ENCODE measurements at places on chromosomes 4 and X. TPM values are rescaled to one million over a fixed set of nuclear protein-coding genes. Genes with fewer than 3 reads are reported as not detected.
A peak's percentile ranks its signal among the peaks of the same experiment; 100 is the strongest.

- no peak overlapping the region for H3K27ac ChIP-seq
- H3K27me3 ChIP-seq = no peaks in the 10 kb centered on the region
- H3K4me1 ChIP-seq = peaks cover 16% of the 10 kb centered on the region
- DNase-seq = no peak
Observed at GRCh38 chrX:134461437-134461836, 1.5 kb downstream of the HPRT1 start.

Gene SPINK2
- total RNA-seq = not detected

DNA sequence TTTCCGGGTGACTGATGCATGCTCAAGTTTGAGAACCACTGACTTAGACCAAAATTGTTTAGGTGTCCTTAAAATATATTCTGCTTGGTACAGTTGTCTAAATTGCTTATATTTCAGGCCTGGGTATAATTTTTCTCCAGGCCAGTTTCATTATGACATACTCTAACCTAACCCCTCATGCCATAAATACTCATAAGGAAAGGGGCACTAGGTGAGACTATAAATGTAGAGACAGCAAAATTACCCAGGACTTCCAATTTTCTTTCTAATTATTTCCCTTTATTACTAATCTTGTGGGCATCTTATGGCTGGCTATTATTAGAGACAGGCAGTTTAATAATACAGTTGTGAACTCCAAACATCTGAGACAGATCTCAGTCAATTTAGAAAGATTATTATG lies 150.2 kb downstream of the RRAGB start:
- H3K4me1 ChIP-seq = peaks cover 4% of the 10 kb centered on the region
- H3K4me3 ChIP-seq = no peak overlapping the region

Gene GAB3
- total RNA-seq = 4.3 TPM

Gene XK
- total RNA-seq = 0.34 TPM

DNA sequence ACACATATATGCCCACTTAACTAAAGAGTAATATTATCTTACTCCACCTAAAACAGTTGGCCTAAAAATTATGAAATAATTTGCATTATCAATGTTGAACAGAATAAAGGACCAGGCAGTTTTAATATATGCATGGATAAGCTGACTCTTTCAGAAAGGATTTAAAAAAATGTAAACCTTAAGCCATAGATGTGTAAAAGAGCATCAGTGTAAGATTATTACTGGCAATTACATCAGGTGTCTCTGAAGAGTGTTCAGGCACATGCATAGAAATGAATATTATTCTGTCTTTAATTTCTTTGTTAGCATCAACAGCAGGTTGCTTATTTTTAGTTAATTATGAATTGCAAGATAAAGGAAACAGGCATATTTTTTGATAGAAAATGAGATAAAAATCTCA lies 1353.8 kb downstream of the C4orf33 start:
- H3K4me1 ChIP-seq = no peaks in the 10 kb centered on the region
- H3K27me3 ChIP-seq = no peaks in the 10 kb centered on the region
- DNase-seq = no peak
- H3K4me3 ChIP-seq = no peak overlapping the region
- H3K27ac ChIP-seq = no peak overlapping the region
- H3K36me3 ChIP-seq = no peaks in the 10 kb centered on the region

GRCh38 chr4:117676153-117676552 lies 358.1 kb upstream of the NDST3 start:
- no peaks in the 10 kb centered on the region for H3K27me3 ChIP-seq
- H3K36me3 ChIP-seq = no peaks in the 10 kb centered on the region
- H3K4me3 ChIP-seq = no peak overlapping the region

DNA sequence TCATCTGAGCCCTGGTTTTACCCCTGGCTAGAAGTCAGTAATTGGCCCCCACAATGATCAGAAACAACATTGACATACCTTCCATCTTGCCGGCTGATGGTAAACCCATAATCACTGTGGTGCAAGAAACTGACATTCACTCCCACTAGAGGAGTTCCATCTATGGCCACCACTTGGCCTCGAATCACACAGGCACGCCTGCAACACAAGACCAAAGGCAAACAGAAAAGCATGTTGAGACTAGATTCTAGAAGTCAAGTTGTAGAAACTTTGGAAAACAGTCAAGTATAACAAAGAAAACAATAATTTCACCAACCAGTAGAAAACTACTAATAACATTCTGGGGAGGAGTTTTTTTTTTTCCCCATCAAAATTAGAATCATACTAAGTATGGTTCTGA lies 183.4 kb downstream of the SH2D1A start:
- H3K4me1 ChIP-seq = no peaks in the 10 kb centered on the region
- H3K27me3 ChIP-seq = no peaks in the 10 kb centered on the region
- no peaks in the 10 kb centered on the region for H3K36me3 ChIP-seq

- no peak for DNase-seq
- peaks cover 26% of the 10 kb centered on the region for H3K36me3 ChIP-seq
- H3K4me1 ChIP-seq = peaks cover 3% of the 10 kb centered on the region
- H3K27me3 ChIP-seq = no peaks in the 10 kb centered on the region
- H3K4me3 ChIP-seq = no peak overlapping the region
Observed at GRCh38 chrX:71320126-71320525, 18.6 kb downstream of the ITGB1BP2 start.

GRCh38 chr4:88585917-88586316 lies 6.4 kb upstream of the HERC3 start:
- no peaks in the 10 kb centered on the region for H3K36me3 ChIP-seq
- H3K4me3 ChIP-seq = no peak overlapping the region
- DNase-seq = no peak
- H3K27me3 ChIP-seq = peaks cover 17% of the 10 kb centered on the region

- H3K4me3 ChIP-seq = no peak overlapping the region
- H3K27ac ChIP-seq = peak overlapping the region; percentile 7
- peaks cover 11% of the 10 kb centered on the region for H3K27me3 ChIP-seq
- no peak for DNase-seq
- peaks cover 16% of the 10 kb centered on the region for H3K4me1 ChIP-seq
- no peaks in the 10 kb centered on the region for H3K36me3 ChIP-seq
Observed at GRCh38 chr4:37815591-37815990, 10.9 kb upstream of the PGM2 start.

DNA sequence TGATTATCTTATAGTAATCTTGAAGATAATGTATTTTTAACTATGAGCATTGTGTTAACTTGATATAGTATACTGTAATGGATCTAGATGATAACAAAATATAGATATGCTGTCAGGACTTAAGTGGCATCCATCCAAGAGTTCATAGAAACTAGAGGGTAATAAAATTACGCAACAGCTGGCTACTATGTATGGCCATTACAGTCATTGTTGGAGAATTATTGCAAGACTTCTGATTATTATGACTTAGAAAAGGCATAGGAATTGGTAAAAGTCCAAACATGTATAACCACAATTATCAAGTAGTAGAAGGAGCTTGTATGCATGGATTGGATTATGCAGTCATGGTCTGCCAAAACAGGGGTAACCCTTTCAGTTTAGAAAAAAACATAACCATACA lies 9.5 kb downstream of the OGT start:
- peaks cover 79% of the 10 kb centered on the region for H3K36me3 ChIP-seq
- no peak for DNase-seq
- H3K4me3 ChIP-seq = peak overlapping the region; percentile 79
- H3K27me3 ChIP-seq = no peaks in the 10 kb centered on the region
- peaks cover 40% of the 10 kb centered on the region for H3K4me1 ChIP-seq

Gene TNIP3
- total RNA-seq = 9.2 TPM

Gene FGF2
- total RNA-seq = 3.0 TPM

GRCh38 chr4:818106-818921 lies 7.6 kb downstream of the CPLX1 start:
- no peak overlapping the region for H3K4me3 ChIP-seq
- no peak overlapping the region for H3K27ac ChIP-seq

- H3K27me3 ChIP-seq = no peaks in the 10 kb centered on the region
- H3K4me1 ChIP-seq = no peaks in the 10 kb centered on the region
- H3K4me3 ChIP-seq = no peak overlapping the region
- DNase-seq = no peak
Observed at GRCh38 chr4:112312610-112313239, 15.6 kb downstream of the ALPK1 start.

- H3K4me3 ChIP-seq = no peak overlapping the region
- H3K27ac ChIP-seq = no peak overlapping the region
- peaks cover 65% of the 10 kb centered on the region for H3K36me3 ChIP-seq
- no peaks in the 10 kb centered on the region for H3K4me1 ChIP-seq
Observed at GRCh38 chrX:75303795-75304194, 29.9 kb downstream of the UPRT start.

GRCh38 chr4:181475781-181476507 lies 767.3 kb upstream of the TENM3 start:
- H3K27me3 ChIP-seq = no peaks in the 10 kb centered on the region
- no peaks in the 10 kb centered on the region for H3K4me1 ChIP-seq
- DNase-seq = no peak
- H3K36me3 ChIP-seq = no peaks in the 10 kb centered on the region

DNA sequence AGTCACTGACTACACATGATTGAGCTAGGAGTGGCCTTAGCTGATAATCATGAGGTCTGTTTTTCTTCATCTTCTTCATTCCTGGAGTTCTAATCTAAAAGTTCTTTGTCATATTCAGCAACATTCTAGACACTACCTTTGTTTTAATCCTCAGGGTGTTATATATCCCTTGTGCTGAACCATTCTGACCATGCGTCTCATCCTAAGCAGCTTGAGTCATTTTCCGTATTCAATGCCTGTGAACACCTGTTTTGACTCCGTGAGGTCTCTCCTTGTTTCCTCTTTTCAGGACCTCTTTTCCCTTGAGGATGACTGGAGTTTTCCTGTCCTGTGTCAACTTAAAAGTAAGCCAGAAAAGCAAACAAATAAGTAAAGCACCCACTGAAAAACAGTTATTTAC lies 597.9 kb downstream of the GBA3 start:
- DNase-seq = no peak
- H3K4me1 ChIP-seq = peaks cover 6% of the 10 kb centered on the region
- peaks cover 14% of the 10 kb centered on the region for H3K27me3 ChIP-seq
- no peak overlapping the region for H3K4me3 ChIP-seq
- no peaks in the 10 kb centered on the region for H3K36me3 ChIP-seq
- no peak overlapping the region for H3K27ac ChIP-seq

- no peak overlapping the region for H3K27ac ChIP-seq
- H3K27me3 ChIP-seq = no peaks in the 10 kb centered on the region
- H3K4me3 ChIP-seq = no peak overlapping the region
Observed at GRCh38 chr4:8548731-8549351, 31.4 kb upstream of the GPR78 start.

GRCh38 chr4:139153411-139154133 lies 23.4 kb downstream of the ELF2 start:
- H3K27ac ChIP-seq = no peak overlapping the region
- H3K4me3 ChIP-seq = no peak overlapping the region
- H3K36me3 ChIP-seq = peaks cover under 1% of the 10 kb centered on the region

Gene CXXC4
- total RNA-seq = not detected

DNA sequence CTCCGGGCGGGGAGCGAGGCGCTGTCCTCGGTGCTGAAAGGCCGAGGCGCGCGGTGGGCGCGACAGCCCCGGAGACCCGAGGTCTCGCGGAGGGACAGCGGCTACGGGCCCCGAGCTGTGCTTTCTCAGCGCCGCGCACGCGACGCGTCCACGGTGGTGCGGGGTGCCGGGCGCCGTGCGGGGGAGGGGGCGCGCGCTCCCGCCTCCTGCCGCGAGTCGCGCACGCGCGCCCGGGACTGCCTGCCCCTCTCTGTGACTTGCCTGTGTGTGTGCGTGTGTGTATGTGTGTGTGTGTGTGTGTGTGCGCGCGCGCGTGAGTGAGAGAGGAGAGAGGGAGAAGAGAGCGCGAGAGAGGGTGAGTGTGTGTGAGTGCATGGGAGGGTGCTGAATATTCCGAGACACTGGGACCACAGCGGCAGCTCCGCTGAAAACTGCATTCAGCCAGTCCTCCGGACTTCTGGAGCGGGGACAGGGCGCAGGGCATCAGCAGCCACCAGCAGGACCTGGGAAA lies at the start of gene GRIA2:
GRIA2 (plus strand) TSS at position 358 of the 511 bp plus-strand sequence. CDS start 315 bp downstream, outside the sequence.
- peak; percentile 18 for DNase-seq
- no peak within 1 kb of the TSS for H3K27ac ChIP-seq
- no peaks in the 10 kb centered on the region for H3K4me1 ChIP-seq
- no peak within 1 kb of the TSS for H3K4me3 ChIP-seq

Gene TRIM61
- total RNA-seq = 2.7 TPM

- DNase-seq = no peak
- no peak overlapping the region for H3K27ac ChIP-seq
- no peaks in the 10 kb centered on the region for H3K36me3 ChIP-seq
- peak overlapping the region; percentile 79 for H3K4me3 ChIP-seq
Observed at GRCh38 chrX:74420196-74421035, 877 bp upstream of the SLC16A2 start.

DNA sequence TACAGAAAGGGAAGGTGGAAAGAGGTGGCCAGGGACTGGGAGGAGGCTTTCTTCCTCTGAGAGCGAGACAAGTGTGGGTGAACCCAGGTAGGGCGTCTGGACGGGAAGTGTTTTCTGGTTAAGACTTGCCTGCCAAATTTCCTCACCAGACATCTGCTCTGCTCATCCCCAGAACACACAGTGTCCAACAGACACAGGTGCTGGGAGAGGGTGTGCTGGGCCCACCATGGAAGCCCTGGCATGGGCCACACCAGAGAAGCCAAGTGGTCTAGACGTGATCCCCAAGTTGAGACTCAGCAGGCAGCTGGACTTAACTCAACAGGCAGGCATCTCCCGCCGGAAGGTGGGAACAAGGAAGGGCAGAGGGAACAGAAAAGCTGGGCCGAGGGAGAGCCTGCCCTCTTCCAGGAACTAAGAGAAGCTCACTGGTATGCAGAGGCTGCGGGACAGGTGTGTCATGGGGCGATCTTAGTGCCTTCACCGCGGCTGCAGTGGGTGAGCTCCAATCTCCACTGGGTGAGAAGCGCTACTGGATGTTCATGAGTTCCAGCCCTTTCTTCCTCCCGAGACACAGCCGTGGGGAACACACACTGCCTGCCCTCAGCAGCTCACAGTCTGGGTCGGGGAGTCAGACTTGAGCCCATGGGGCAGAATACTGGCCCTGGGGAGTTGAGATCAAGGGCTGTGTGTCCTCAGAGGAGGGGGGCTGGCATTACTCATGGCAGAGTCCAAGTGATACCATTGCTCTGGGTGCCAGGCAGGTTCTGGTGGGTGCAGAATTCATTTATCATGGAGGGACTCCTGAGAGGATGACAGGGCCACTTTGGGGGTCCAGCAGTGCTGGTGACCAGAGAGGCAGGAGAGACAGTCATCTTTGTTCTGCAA lies 110.2 kb downstream of the CPZ start:
- H3K4me1 ChIP-seq = no peaks in the 10 kb centered on the region
- H3K27ac ChIP-seq = no peak overlapping the region
- DNase-seq = no peak

DNA sequence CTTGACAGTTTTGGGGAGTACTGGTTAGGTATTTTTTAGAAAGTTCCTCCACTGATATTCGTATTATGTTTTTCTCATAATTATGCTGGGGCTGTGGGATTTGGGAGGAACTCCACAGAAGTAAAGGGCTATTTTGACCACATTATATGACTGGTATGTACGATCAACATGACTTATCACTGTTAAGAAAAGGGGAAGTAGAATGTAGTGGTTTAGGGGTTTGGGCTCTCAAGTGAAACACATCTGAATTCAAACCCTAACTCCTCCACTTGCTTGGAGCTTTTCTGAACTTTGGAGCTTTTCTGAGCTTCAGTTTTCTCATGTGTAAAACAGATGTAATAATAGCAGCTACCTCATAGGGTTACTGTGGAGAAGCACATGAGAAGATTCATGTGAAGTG lies 96.4 kb upstream of the C1GALT1C1 start:
- no peak overlapping the region for H3K27ac ChIP-seq
- peaks cover 7% of the 10 kb centered on the region for H3K4me1 ChIP-seq
- no peaks in the 10 kb centered on the region for H3K36me3 ChIP-seq
- no peak for DNase-seq
- H3K27me3 ChIP-seq = no peaks in the 10 kb centered on the region

Gene CD38
- total RNA-seq = 75.3 TPM

Data from activated T-helper 2 cell treated with anti-CD3 and anti-CD28 coated beads, Interferon-gamma antibody, Interleukin-2, Interleukin-4, amounts not matched to agents 10 μg/mL and 5 μg/mL and 100 μg/mL, durations not matched to agents 14 hours and 24 hours and 36 hours (primary cell).